Activated CD4-positive, alpha-beta T cell treated with anti-CD3 and anti-CD28 coated beads, Interleukin-2, amount 10 ng/mL, durations not matched to agents 24 days and 14 days (primary cell): ENCODE measurements at places on chromosomes 11 and 22. TPM values are rescaled to one million over a fixed set of nuclear protein-coding genes. Genes with fewer than 3 reads are reported as not detected.

DNA sequence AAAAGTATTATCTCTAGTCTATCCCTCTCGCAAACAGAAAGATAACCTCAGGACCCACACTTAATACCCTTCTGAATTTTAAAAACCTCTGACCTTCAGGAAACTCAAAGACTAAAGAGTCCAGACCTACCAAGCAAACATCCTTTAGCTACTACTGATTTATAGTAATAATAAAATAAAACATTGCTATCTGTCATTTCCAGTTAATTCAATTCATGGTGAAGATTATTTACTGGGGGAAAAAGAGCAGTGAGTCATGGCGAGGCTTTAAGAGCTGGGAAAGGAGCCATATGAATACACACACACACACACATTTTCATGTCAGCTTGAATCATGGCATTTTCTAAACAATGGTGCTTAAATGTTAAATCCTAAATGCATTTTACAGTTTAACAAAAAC is 87.1 kb downstream of the FAM76B start:
- DNase-seq, result no peak

GRCh38 chr11:94719876-94720275 is 48.3 kb upstream of the AMOTL1 start:
- DNase-seq, result no peak

DNA sequence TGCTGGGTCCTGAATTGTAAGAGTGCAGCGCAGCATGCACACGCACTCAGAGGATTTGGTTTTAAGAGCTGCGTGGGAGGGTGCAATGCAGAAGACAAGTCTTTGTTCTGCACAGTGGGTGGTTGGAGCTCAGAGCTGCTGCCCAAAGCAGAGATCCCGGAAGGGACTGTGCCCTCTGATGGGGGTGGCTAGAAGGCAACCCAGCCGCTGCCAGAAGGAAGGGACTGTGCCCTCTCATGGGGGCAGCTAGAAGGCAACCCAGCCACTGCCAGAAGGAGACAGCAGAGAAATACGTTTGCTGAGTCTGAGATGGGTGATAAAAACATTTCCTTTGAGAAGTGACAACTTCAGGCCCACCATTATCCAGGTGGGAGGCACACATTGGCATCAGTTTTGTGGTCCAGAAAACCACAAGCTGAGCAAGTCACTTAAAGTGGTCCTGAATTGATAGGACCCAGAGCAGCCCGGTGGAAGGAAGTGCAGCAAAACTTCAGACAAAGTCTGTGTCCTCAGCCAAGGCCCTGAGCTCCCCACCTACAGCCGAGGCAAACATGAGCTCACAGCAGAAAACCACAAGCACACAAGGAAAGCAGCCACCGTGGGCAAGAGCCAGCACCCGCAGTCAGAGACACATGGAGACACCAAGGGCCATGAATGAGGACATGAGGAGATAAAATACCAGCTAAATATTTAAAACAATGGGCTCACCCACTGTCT is 4.3 kb downstream of the KRTAP5-6 start:
- no peak for DNase-seq

GRCh38 chr11:103114836-103115235 is 5.6 kb downstream of the DYNC2H1 start:
- no peak for DNase-seq

CRELD2 gene
- total RNA-seq, result 46.8 and 47.4 TPM in 2 replicates

- DNase-seq, result no peak
These were observed 196.4 kb upstream of the POU2AF2 start for GRCh38 chr11:111049131-111049530.

GRCh38 chr11:59463190-59463641 is 6.5 kb downstream of the OR4D6 start:
- DNase-seq, result no peak

SHANK3 gene
- 0.17 and 0.21 TPM in 2 replicates for total RNA-seq

DNA sequence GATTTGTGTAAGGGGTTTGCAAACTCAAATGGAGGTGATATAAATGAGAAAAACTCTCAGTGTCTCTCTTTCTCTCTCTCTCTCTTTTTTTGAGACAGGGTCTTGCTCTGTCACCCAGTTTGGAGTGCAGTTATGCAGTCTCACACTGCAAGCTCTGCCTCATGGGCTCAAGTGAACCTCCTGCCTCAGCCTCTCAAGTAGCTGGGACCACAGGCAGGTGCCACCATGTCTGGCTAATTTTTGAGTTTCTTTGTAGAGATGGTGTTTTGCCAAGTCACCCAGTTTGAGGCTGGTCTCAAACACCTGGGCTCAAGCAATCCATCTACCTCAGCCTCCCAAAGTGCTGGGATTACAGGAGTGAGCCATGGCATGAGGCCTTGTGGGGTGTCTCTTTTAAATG is 2.9 kb downstream of the BIRC3 start:
- DNase-seq, result no peak

GRCh38 chr11:90204832-90205646 is 17.8 kb downstream of the CHORDC1 start:
- peak; percentile 68 for DNase-seq

DNA sequence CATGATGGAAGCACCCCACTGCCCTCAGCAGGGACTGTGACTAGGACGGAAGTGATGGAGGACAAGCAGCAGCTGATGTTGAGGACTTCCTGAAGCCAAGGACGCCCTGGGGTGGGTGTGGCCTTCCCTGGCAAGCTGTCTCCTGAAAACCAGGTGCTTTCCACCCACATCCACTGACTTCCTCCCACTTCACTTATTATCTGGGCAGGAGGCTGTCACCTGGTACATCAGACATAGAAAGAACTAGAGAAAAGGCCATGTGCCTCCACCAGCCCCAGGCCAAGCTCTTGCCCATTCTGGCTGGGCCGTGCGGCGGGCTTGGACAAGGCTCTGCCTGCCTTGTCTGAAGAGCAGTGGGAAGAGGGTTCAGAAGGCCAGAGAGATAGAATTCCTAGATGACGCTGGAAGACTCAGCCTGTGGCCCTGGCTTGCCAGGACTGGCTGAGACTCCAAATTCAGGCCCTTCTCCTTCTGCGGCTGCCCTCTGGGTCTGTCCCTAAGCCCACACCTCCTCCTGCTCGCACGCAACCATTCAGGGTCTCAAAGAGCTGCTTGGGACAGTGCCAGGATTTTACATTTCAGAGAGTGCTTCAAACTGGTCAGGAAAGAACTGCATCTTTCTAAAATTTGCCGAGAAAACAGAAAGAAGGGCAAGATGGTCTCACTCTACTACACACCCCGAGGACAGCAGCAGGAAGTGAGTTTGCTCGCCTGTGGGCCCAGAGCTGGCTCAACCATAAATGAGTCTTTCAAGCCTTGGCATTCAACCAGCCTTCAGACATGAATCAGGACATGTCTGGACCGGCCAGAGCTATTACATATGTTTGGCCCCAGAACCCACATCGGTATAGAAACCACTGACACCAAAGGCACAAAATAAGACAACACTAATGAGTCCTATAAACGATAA is 13.3 kb downstream of the ARHGAP1 start:
- no peak for DNase-seq

- DNase-seq, result no peak
These were observed 48.0 kb upstream of the PARVG start for GRCh38 chr22:44132724-44133123.
